GF-D8 (cell line): ENCODE measurements at places on chromosomes 4 and X.

DNA sequence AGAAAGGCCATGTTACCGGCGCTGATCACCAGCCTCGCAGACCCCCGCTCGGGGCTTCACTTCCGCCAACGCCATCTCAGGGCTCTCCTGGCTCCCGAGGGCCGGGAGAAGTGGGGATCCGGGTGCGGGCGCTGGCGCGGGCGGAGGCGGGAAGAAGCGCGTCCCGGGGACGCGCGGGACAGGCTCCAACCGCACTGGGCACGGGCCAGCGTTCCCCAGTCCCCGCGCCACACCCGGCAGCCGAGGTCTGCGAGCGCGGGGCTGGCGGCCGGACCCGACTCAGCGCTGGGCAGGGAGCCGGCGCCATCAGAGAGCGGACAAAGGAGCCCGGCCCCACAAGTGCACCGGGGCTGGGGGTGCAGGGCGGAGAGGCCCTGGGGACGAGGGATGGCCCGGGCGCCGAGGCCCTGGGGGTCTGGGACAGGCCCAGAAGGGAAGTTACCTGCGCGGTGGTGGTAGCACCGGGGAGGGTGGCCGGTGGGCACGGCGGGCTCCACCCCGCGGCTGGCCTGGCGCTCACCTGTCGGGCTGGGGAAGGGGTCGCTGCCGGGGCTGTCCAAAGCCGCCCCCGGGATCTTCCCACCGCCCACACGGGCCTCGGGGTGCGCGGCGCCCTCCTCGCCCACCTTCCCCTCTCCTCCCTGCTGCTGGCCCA lies 449 bp downstream of the CTPS2 start:
- no peak for DNase-seq

DNA sequence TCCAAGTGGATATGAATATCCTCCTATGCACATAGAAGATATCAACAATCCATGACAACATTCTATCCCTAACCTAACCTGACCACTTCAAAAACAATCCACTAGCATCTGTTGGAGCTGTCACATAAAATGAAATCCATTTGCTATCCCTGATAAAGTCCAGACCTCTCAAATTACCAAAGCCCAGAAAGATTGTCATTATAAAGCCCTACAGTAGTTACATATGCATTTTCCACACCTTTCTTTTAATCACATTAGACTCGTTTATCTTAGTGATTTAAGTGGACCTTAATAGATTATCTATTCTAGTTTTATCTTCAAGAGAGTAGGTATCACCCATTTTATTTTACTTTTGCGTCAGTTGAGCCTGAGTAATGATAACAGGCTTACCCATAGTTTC lies 30.6 kb downstream of the LDB2 start:
- no peak for DNase-seq

- DNase-seq = no peak
These were observed 1.2 kb downstream of the POU3F4 start for GRCh38 chrX:83509254-83509801.

DNA sequence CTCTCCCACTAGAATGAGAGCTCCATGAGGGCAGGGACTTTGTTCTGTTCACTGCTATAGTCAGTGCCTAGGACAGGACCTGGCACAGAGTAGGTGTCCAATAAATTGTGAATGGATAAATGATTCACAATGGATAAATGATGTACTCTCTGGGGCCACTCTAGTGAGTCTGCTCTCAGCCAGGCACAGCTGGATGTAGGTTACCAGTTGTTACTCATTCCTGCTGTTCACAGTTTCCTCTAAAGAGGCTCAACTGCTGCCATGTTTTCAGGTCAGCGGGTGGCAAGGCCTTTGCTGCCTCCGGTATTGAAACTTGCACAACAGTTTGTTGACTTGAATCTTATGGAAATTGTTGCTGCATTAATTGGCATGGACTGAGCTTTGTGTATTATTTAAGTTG lies 99.1 kb downstream of the NHSL2 start:
- DNase-seq = no peak

GRCh38 chr4:107734120-107734519 lies 14.1 kb upstream of the PAPSS1 start:
- DNase-seq = no peak

- no peak for DNase-seq
These were observed 15.0 kb downstream of the BTK start for GRCh38 chrX:101370888-101371504.

DNA sequence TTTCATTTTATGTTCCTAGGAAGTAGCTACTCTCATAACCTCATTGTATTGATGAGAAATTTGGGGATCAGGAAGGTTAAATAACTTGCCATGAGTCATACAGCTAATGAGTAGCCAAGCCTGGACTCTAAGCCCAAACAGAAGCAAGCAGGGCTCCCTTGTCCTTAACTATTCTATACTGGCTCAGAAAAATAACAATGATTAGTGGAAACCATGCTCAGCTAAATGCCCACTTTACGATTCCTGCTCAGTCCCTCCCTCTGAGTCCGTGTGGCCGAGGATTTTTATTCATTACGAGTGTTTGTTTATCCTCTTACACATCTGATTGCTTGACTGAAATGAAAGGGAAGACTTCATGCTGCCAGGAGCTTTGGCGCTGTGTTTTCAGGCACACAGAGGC lies 100.9 kb downstream of the SLC34A2 start:
- no peak for DNase-seq

DNA sequence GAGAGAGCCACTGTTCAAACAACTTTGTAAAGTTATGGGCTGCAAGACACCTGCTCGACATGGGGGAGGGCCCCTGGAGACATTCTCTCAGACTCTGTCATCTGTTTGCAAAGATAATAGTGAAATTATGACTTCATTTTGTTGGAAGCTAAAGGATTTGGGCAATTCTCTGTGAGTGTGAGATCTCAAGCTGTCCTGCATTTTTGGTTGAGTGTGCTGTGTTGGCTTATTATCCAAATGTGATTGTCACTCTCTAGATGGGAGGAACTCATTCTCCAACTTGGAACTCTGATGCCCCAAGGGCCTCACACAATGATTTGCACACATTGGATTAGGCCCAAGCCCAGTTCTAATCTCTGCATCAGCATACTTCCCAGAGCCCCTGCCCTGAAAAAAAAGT lies 63.7 kb downstream of the STK32B start:
- DNase-seq = no peak

DNA sequence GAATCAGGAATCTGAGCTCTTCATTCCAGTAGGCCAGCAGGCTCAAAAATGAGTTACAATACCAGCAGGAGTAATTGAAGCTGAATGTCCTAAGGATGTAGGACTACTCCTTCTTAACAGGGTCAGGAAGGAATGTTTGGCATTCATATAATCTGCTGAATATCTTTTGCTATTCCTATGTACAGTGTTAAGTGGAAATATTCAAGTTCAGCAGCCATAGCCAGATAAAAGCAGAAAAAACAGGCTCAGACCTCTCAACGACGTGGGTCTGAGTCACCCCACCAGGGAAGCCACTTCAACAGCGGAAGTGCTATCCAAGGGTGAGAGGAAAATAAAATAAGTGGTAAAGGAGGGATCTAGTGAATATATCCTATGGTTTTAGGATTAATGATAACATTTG lies 577.0 kb downstream of the SPOCK3 start:
- DNase-seq = no peak

- DNase-seq = no peak
These were observed 5.1 kb downstream of the GRIPAP1 start for GRCh38 chrX:48996969-48997368.

DNA sequence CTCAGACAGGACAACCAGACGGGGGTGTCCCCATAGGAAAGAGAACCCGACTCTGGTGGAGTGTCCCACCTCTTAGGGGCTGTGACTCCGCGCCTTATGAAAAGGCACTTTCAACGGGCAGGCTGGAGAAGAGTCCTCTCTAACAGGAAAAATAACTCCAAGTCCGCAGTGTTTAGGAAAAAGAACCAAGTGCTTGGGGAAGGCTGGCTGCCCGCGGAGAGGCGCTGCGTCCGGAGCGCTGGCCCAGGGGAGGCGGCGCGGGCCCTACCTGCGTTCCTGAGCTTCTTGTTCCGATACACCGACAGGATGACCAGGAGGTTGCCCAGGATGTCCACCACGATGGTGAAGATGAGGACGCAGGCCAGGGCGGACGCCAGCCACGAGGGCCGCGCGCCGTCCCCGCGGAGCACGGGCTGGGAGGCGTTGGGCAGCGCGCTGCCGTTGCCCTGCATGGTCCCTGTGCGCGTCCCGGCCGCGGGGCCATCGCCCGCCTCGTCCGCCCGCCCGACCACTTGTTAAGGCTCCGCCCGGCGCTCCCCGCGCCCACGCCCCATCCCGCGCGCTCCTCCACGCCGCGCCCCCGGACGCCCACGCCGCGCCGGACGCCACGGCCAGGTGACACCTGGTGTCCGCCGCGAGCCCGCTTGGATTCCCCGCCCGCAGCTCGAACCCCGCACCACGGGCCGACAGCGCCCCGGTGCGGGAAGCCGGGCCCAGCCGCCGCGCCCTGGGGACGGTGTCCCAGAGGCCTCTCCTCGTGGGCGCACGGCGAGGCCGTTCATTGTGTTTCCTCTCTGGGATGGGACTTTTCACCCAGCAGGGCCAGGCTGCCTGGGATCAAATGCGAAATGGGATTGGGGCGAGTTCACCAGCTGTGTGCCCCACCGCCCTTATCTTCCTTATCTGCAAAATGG lies at the start of gene MTNR1A:
TSS of gene MTNR1A (minus strand) at position 654 of the 914 bp plus-strand sequence. CDS start at position 452, 202 bp downstream.
- no peak for DNase-seq

DNA sequence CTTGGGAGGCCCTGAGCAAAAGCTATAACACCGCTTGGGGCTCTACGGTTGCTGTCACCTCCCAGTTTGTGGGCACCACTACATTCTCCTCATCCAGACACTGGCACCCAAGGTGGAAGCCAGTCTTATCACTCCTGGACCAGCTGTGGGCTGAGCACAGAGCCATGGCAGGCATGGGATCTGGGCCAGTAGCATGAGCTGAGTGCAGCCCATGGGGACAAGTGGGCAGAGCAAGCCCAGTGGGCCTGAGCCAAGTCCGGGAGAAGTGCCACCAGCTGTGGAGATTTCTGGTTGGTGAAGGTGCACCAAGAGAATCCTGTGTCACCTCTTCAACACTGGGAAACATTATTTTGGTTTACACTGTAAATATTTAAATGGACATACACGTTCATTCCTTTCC lies 1013.0 kb downstream of the TECRL start:
- DNase-seq = no peak

GRCh38 chrX:41686788-41687187 lies 2.0 kb upstream of the GPR34 start:
- DNase-seq = no peak

DNA sequence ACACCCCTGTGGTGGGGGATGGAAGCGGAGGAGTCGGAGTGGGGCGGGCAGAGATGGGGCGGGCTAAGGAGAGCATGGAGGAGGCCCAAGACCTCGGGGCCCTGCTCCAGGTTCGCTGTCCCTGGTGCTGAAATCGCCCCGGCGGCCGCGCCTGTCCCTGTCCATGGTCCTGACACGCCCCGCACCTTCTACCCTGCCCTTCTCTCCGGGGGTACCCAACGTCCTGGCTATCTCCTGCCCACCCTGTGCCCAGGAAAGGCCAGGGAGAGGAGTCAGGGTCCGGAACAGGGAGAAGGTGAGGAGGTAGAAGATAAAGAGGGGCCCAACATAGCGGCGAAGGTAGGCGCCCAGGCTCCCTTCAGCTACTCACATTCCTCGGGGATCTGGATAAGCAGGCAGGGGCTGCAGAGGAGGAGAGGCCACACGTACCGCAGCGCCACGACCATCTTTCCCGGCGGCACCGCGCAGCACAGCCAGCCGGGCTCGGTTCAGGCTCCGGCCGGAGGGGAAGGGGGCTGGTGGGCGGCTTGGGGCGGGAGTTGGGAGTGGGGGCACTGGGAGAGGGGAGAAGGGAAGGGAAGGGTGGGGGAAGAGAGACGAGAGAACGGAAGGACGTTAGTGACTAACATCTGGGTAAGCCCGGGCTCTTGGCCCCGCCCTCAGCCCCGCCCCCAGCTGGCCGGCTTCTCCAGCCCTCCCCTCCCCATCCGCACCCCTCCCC lies 10.4 kb downstream of the L1CAM start:
- no peak for DNase-seq

GRCh38 chr4:74093981-74094623 lies 4.9 kb downstream of the CXCL2 start:
- peak; percentile 45 for DNase-seq

DNA sequence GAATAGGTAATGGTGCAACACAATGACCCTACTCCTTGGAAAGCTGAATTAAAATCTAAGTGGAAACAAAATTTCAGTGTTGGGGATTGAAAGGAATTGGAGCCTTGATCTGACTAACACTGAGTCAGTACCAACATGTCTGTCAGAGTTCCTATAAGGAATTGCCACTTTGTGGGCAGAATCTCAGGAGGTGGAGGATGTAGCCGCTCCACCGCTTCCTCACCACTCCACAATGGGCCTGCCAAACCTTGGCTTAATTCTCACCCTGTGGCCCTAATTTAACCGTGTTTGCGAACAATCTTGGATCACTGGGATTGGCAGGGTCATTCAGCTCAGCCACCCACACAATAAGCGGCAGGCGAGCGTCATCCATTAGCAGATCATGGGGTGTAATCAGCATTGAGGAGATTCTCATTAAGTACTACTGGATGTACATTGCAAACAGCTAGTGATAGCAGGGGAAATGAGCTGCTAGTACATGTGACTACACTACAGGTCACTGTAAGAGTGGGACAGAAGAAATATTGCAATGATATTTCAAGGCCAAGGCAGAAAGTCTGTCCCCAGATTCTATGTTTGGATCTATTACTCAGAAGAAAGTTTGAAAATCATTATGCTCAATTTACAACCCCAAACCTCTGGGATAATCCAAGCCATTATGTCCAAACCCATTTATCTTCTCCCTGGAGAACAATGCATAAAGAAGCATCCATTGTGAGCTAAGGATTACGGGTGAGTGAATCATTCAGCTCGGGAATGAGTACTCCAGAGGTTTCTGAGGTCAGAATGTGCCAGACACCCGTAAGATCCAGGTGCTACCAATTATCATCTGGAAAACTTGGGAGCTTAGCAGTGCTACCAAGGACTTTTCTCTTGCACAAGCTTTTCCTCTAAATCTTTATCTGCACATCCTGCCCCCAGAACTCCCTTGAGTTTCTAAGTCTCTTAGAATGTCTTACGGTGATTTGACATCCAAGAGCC lies 5.8 kb downstream of the SRPX start:
- no peak for DNase-seq

GRCh38 chr4:138611721-138612120 lies 369.6 kb upstream of the SLC7A11 start:
- no peak for DNase-seq

- DNase-seq = no peak
These were observed 228.0 kb downstream of the RASL11B start for GRCh38 chr4:53089936-53090729.

GRCh38 chr4:1250527-1250812 lies 1.5 kb upstream of the CTBP1 start:
- no peak for DNase-seq

DNA sequence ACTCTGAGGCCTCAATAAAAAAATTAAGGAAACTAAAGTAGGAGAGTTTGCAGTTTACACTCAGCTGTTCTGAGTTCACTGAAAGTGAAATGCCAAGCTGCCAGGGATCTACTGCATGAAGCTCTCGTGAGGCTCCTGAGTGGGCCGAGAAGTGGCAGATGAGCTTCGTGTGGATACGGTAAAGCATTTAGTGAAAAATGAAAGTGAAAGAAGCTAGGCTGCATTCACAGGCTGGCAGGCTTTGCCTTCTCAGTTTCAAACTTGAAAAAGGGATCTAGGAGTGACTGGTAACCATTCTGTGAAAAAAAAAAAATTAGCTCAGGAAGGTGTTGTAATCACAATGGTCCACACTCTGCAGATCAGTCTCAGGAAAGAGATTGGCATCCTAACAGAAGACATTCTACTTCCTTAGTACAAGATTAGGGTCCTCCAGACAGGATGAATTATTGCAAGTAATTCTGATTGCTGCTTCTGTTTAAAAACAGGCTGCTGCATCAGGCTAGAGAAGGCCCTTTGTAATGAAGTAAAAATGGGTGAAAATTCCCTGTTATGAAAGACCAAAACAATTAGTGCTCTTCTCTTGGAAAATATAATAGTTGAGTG lies 679.9 kb downstream of the RPA4 start:
- DNase-seq = peak; percentile 54
